Lung (tissue), 17 donors: ENCODE measurements at places on chromosomes 13 and 19. TPM values are rescaled to one million over a fixed set of nuclear protein-coding genes. Genes with fewer than 3 reads are reported as not detected.

- H3K27ac ChIP-seq, result no peak overlapping the region
- H3K4me1 ChIP-seq, result no peaks in the 10 kb centered on the region
- no peaks in the 10 kb centered on the region for H3K36me3 ChIP-seq
- H3K27me3 ChIP-seq, result no peaks in the 10 kb centered on the region
- peak; percentile 67 for DNase-seq
- H3K4me3 ChIP-seq, result no peak overlapping the region
Observed at GRCh38 chr13:71618159-71618558, 248.8 kb downstream of the DACH1 start.

GRCh38 chr13:19184176-19184575, 2.6 kb upstream of the TUBA3C start:
- no peaks in the 10 kb centered on the region for H3K27me3 ChIP-seq
- no peak overlapping the region for H3K4me3 ChIP-seq
- no peak for DNase-seq
- H3K36me3 ChIP-seq, result no peaks in the 10 kb centered on the region
- no peak overlapping the region for H3K27ac ChIP-seq

DNA sequence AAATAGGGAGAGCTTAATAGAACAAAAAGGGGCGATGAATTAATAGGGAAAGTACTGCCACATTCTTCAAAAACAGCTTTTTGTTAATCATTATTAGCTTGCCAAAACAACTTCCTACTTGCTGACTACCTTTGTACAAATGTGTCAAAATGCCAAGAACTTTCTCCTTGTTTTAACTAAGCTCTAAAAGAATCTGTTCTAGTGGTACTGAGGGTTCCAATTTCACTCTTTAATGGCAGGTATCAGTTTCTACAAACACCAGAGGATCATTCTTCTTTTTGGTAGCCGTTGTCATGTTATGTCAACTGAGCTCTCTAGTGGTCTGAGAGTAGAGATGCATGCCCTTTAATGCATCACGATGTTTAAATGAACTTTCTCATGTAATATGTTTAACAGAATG, 29.4 kb upstream of the FBXL3 start:
- H3K27ac ChIP-seq, result no peak overlapping the region
- H3K36me3 ChIP-seq, result peaks cover 29% of the 10 kb centered on the region
- DNase-seq, result peak; percentile 17

DNA sequence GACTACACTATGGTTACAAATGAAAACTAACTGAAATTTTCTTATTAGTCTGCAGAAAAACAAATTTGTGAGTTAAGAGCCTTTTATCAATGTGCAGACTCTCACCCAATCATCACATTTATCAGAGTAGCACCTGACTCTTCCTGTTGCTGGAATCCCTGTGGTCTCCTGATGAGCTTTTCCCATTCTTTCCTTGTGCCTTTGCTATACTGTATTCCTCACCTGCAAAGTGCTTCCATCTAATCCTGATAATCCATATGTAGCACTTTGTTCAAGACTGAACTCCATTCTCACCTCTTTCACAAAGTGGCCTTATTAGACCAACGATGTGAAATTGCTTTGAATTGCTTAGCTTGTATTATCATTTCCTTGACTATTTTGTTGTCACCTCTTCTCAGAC, 225.3 kb downstream of the LHFPL6 start:
- no peak for DNase-seq
- no peaks in the 10 kb centered on the region for H3K36me3 ChIP-seq
- peaks cover 17% of the 10 kb centered on the region for H3K4me1 ChIP-seq
- no peak overlapping the region for H3K4me3 ChIP-seq
- no peak overlapping the region for H3K27ac ChIP-seq

DNA sequence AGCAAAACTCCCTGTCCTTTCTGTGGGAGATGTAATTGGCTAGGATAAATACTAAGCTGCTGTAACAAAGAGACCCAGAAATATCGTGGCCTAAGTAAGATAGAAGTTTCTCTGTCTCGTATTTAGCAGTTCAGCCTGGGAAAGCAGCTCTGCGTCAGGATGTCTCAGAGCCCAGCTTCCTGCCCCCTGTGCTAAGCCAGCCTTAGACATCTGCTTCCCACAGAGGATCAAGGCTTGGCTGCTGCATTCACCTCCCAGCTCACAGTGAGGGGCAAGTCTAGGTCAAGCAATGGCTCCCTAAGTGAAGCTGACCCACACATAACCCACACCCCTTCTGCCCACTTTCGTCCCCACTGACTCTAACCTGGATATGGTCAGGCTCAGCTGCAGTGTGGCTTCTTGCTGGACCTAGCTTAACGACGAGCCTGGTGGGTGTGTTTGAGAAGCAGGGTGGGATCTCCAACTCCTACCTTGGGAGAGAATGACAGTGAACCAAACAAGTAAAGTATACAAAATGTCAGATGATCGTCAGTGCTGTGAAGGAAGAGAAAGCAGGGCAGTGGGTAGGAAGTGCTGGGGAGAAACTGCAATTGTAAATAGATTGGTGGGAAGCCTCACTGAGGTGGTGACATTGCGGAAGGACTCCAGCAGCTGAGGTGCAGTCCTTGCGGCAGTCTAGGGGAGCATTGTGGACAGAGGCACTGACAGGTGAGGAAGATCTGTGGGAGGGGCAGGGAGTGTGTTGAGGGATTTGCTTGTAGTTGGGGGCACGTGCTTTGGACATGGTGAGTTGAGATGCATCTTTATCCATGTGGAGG, 82.9 kb downstream of the TNFRSF19 start:
- no peaks in the 10 kb centered on the region for H3K27me3 ChIP-seq
- peaks cover 26% of the 10 kb centered on the region for H3K4me1 ChIP-seq
- DNase-seq, result no peak
- H3K36me3 ChIP-seq, result peaks cover 8% of the 10 kb centered on the region
- H3K27ac ChIP-seq, result peak overlapping the region; percentile 0

DNA sequence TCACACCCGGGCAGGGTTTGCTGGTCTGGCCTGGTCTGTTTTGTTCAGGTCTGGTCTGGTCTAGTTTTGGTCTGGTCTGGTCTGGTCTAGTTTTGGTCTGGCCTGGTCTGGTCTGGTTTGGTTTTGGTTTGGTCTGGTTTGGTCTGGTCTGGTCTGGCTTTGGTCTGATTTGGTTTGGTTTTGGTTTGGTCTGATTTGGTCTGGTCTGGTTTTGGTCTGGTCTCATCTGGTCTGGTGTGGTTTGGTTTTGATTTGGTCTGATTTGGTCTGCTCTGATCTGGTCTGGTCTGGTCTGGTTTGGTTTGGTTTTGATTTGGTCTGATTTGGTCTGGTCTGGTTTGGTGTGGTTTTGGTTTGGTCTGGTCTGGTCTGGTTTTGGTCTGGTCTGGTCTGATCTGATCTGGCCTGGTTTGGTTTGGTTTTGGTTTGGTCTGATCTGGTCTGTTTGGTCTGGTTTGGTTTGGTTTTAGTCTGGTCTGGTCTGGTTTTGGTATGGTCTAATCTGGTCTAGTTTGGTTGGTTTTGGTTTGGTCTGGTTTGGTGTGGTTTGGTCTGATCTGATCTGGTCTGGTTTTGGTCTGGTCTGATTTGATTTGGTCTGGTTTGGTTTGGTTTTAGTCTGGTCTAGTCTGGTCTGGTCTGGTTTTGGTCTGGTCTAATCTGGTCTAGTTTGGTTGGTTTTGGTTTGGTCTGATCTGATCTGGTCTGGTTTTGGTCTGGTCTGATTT, 14.4 kb upstream of the F2RL3 start:
- H3K27ac ChIP-seq, result peak overlapping the region; percentile 55
- DNase-seq, result no peak
- no peaks in the 10 kb centered on the region for H3K27me3 ChIP-seq
- no peak overlapping the region for H3K4me3 ChIP-seq

- DNase-seq, result no peak
- no peaks in the 10 kb centered on the region for H3K36me3 ChIP-seq
- H3K4me1 ChIP-seq, result peaks cover 2% of the 10 kb centered on the region
- no peak overlapping the region for H3K4me3 ChIP-seq
- no peaks in the 10 kb centered on the region for H3K27me3 ChIP-seq
Observed at GRCh38 chr19:4737955-4738600, 14.4 kb upstream of the DPP9 start.

- DNase-seq, result no peak
- H3K27ac ChIP-seq, result no peak overlapping the region
- no peak overlapping the region for H3K4me3 ChIP-seq
- no peaks in the 10 kb centered on the region for H3K27me3 ChIP-seq
Observed at GRCh38 chr19:55392820-55393761, 7.4 kb downstream of the RPL28 start.

DNA sequence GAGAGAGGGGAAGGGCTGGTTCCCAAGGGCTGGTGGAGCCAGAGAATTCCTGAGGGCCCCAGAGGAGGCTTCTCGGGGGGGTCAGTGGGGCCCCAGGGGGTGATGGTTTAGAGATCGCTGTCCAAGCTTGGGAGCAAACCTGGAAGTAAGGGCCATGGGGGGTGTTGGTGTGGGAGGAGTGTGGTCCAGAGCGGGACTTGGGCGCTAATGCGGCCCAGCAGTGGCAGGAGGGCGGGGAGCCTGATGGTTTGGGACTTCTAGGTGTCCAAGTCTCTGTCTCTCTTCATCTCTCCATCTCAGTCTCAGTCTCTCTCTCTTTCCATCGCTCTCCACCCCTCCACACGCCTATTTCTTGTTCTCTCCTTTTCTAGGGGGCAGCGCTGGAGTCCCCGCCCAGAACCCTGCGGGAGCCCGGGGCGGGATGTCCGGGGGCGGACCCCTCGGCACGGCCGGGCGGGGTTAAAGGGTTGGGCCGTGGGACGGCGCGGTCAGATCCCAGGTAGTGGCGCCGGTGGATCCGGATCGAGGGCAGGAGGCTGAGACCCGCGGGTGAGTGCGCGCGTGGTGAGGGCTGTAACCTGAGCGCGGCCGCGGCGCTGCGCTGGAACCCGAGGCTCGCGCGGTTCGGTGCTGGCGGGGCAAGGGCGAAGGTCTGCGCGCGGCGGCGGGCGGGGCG, at the start of gene CYP4F22:
CYP4F22 (plus strand) TSS at position 491 of the 676 bp plus-strand sequence. CDS start 16,812 bp downstream, outside the sequence.
- no peak for DNase-seq
- H3K27me3 ChIP-seq, result peaks cover 29% of the 10 kb centered on the region
- H3K4me3 ChIP-seq, result no peak within 1 kb of the TSS
- H3K36me3 ChIP-seq, result no peaks in the 10 kb centered on the region

DNA sequence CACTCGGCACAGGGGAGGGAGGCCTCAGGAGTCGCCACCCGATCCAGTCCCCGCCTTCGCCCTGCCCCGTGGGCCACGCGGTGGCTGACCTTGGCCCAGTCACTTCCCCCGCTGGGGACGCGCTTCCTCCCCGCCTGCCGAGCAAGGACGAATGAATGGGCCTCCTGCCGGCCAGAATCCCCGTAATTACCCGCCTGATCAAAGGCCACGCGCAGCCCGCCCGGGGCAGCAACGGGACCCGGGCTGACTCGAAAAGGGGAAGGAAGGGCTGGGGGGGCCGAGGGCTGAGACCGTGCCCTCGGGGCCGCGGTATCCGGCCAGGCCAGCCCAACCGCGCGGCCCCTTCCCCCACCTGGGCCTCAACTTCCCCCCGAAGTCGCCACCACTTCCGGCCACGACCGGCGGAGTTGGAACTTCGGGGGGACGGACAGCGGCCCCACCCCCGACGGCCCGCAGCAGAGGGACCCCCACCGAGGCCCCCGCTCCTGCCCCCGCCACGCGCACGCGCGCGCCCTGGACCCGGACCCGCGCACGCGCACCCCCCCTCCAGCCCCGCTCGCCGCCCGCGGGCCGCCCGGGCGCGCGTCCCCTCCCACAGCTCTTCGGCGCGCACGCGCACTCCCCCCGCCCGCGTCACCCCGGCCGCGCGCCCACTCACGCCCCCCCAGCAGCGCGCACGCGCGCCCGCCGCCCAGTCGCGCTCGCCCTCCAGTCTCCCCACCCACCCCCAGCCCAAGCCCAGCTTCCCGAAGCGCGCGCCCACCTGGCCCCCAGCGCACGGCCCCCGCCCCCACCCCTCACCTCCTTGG, 520 bp downstream of the ZNF787 start:
- no peaks in the 10 kb centered on the region for H3K27me3 ChIP-seq
- peaks cover 25% of the 10 kb centered on the region for H3K4me1 ChIP-seq
- H3K36me3 ChIP-seq, result no peaks in the 10 kb centered on the region
- H3K27ac ChIP-seq, result peak overlapping the region; percentile 96

- no peaks in the 10 kb centered on the region for H3K4me1 ChIP-seq
- no peak overlapping the region for H3K4me3 ChIP-seq
- DNase-seq, result no peak
- H3K36me3 ChIP-seq, result peaks cover 8% of the 10 kb centered on the region
Observed at GRCh38 chr19:33492090-33492489, 29.5 kb downstream of the PEPD start.

DNA sequence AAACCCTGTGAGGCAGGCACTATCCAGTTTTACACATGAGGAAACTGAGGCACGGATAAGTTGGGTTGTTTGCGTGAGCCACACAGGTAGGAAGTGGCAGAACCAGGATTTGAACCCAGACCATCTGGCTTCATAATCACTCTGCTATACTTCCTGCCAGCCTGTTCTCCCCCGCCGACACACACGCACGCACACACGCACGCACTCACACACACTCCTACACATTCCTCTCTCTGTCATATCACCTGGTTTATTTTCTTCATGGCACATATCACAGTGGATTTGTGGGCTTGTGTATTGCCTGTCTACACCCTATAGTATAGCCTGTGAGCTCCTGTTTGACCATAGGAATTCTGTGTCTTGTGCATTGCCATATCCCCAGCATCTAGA, 140.0 kb downstream of the SIPA1L3 start:
- H3K27ac ChIP-seq, result no peak overlapping the region
- no peak for DNase-seq
- no peaks in the 10 kb centered on the region for H3K36me3 ChIP-seq
- no peaks in the 10 kb centered on the region for H3K4me1 ChIP-seq
- H3K4me3 ChIP-seq, result no peak overlapping the region

DNA sequence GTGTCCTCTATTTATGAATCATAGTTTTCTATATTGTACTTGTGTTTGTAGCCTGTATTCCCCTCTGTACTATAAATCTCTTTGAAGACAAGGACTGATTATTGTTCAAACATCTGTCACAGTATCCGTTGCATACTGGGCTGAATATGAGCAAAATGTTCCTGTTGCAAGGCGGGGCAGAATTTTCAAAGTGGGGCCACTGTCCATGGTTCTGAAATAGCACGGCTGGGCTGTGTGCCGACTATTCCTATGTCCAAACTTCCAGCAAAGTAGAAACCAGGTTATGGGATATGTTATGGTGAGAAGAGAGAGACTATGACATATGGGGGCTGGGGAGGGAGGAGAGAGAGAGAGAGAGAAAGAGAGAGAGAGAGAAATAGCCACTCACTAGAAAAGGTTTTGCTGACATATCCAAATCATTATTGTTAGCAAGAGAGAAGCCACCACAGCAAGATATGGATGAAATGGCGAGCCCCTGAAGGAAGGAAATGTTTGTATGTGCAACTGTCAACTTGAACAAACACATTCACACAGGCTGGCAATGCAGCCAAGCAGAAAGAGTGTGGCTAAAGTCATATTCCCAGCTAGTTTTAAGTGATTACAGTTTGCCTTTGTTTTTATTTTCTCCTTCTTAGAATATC, 107.0 kb upstream of the GPR12 start:
- no peak overlapping the region for H3K4me3 ChIP-seq
- H3K4me1 ChIP-seq, result no peaks in the 10 kb centered on the region
- DNase-seq, result peak; percentile 70
- H3K36me3 ChIP-seq, result no peaks in the 10 kb centered on the region
- H3K27ac ChIP-seq, result no peak overlapping the region

Gene ATP12A
- total RNA-seq, result 3.1 TPM

Gene IL11
- total RNA-seq, result 0.74 TPM

Gene KLK14
- 0.46 TPM for total RNA-seq

Gene ATXN8OS
- total RNA-seq, result not detected

Gene GRIK5
- 0.83 TPM for total RNA-seq
